ENCODE measurements at places on chromosomes 11 and 22.

DNA sequence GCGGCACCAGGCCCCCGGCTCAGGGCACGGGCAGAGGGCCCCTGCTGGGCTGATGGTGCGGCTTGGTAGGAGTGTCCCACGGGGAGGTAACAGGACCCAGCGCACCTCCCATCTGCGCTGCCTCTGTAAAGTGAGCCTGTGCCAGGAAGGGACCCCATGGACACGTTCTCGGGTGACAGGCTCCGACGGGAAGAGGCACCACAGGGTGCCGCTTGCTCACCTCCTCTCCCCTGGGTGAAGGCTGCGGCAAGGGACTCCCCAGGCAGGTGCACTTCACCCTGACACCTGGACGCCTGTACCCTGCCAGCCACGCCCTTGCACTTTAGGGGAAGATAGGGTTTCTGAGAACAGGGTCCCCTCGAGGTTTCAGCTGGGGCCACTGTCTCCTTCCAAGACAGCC, 48.1 kb downstream of the SHANK2 start:
- DNase-seq: no peak

DNA sequence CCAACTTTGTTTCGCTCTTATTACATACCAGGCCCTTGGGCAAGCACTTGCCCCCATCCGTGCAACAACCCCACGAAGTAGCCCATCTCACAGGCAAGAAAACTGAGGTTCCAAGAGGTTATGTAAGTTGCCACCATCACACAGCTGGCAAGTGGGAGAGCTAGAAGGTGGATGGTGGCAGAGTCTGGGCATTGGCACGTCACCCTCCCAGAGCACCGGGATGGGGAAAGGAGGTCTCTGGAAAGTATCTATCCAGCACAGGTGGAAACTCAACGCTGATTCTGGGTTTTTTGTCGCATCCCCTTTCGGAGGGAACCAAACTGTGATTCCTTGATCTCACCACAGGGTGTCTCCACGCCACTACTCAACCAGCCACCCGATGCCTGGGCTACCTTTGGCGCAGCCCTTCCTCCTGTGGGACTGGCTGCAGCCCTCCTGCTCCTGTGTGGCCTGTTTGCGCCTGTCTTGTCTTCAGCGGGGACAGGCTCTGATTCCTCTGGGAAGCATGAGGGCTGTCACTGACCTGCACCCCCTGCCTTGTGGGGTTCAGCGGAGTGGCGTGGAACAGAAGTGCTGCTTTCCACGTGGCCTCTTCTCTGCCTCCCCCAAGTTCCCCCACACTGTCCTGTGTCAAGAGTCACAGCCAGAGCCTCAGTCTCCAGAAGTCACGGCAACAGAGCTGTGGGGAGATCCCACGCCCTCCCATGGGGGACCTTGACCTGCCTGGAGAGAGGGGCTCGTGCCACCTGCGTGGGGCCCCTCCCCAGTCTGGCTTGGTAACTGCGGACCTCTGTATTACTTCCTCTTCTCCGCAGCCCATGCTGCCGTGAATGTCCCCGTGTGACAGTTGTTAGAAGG, 34.4 kb upstream of the TRIM29 start:
- peak; percentile 21 for DNase-seq

DNA sequence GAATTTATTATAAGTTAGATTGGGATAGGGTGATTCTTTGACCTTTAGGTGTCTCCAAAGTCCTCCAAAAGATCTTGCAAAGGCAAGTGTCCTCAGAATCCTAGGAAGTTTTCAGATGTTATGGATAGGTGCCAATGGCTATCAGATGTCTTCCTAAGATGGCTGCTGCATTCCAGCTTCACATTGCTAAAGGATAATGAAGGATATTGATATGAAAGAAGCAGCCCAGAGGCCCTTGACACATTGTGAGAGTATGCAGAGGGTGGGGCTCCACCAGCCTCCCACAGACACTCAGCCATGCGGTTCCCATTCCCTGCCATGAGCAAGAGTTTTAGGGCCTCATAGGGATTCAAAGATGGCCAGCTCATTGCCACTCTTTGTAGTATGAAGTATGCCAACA, 22.3 kb upstream of the GLYATL2 start:
- DNase-seq: no peak

- DNase-seq: no peak
Observed at GRCh38 chr22:39251762-39252460, 7.1 kb upstream of the PDGFB start.

DNA sequence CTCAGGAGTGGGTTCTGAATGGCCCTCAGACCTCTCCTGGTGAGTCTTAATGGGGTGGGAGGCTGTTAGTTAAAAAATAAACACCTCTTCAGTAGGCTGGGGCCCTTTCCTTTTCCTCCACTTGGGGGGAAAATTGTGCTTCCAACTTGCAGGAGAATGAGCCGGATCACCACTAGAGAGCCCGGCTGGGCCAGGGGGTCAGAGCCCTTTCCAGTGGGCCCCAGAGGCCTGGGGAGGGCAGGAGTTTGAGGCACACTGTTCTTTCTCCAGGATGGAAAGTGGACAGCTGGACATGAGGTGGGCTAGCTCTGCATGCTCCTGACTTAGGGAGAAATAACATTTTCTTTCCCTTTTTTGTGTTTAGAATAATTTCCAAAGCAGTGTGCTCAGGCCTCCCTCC, 32.8 kb downstream of the B3GAT1 start:
- no peak for DNase-seq

- no peak for DNase-seq
Observed at GRCh38 chr22:20652582-20652981, 121.3 kb upstream of the SERPIND1 start.

- DNase-seq: no peak
Observed at GRCh38 chr11:34826384-34826726, 89.8 kb downstream of the APIP start.

- DNase-seq: no peak
Observed at GRCh38 chr11:117744471-117745150, 52.4 kb downstream of the DSCAML1 start.

- no peak for DNase-seq
Observed at GRCh38 chr22:26974914-26975803, 317.8 kb downstream of the MIAT start.

DNA sequence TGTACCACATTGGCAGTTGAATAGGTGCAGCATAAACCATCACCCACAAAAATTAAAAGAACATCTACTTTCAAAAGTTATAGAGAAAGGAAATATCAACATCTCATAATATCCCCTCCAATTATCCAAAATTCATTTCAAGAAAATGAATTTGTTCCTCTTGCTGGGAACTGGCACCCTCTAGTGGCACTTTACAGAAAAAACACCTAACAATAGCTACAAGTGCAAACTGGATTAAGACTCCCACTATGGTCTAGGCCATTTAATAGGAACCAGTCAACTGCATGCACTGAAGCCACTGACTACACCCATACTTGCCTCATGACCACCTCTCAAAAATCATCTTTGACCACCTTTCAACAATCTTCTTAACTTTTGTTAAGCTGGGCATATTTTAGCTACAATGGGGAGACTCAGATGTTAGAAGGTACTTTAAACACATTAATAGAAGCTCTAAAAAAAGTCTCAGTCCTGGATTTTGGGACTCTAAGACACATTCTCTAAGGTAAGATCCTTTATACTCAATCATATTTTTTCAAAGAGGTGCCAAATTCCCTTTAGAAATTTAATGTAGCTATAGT, 17.3 kb downstream of the TRAF6 start:
- peak; percentile 51 for DNase-seq

DNA sequence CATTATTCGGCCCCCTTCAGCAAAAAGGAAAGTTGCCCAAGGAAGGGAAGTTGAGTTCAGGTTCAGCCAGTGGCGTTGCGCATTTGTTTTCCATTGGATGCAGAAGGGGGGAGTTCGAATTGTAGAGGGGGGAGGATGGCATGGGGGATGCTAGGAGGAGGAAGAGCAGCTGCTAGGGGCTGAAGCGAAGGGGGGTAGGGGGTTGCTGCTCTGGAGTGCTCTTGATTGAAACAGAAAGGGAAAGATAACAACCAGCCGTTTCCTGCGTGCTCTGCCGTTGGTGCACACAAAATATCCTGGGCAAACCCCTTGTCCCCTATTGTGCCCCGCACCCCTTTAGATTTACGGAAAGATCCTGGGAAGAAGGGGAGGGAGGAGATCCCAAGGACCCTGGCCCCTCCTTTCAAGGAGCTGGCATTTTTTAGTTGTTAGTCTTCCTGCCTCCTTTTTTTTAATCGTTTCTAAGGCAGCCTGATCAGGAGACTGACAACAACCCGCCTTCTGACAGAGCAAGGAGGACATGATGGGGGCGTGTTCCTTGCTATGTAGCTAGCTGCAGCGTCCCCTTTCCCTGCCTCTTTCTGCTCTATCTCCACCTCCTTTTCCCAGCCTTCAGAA, 2.1 kb downstream of the KMT2A start:
- DNase-seq: peak; percentile 69

DNA sequence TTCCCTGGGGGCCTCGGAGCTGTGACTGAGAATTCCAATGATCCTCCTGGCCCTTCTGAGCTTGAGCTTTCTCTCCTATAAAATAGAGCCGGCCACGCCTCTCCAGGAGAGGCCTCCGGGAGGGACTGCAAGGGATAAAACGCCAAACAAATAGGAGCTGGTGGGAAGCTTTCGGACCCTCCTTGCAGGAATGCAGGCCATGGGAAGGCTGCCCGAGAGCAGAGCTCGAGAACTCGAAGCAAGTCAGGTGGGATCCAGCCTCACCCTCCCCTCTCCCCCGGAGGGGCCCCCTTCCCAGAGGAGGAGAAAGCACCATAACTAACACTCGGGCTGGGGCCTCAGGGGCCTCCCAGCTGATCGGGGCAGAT, 34.6 kb downstream of the FLRT1 start:
- no peak for DNase-seq

- DNase-seq: peak; percentile 75
Observed at GRCh38 chr11:10314199-10315072, 9.6 kb downstream of the ADM start.

Measured in naive B cell (primary cell).